Smooth muscle cell of the umbilical artery (primary cell): ENCODE measurements at places on chromosomes 5 and 9. TPM values are rescaled to one million over a fixed set of nuclear protein-coding genes. Genes with fewer than 3 reads are reported as not detected.

Gene KIF20A
- 3.9 and 27.8 TPM in 2 replicates for total RNA-seq

Gene ADAMTSL1
- 151 and 531 TPM in 2 replicates for total RNA-seq

Gene WNT8A
- not detected in 2 replicates for total RNA-seq

Gene SH2D3C
- total RNA-seq: 0.18 and 0.30 TPM in 2 replicates

Gene AFAP1L1
- 1.5 and 3.4 TPM in 2 replicates for total RNA-seq

Gene DIRAS2
- total RNA-seq: 0.78 and 3.6 TPM in 2 replicates

Gene KIF4B
- 0.09 TPM in 1 of 2 replicates, not detected in the other for total RNA-seq

Gene VAV2
- 14.8 and 32.8 TPM in 2 replicates for total RNA-seq

Gene FOXI1
- not detected in 2 replicates for total RNA-seq

Gene ZNF883
- 1.2 and 3.2 TPM in 2 replicates for total RNA-seq

Gene NFX1
- total RNA-seq: 22.0 and 32.8 TPM in 2 replicates

Gene FOXD4
- under 0.01 and 0.09 TPM in 2 replicates for total RNA-seq

Gene C5orf63
- total RNA-seq: 1.2 and 1.5 TPM in 2 replicates

Gene PTGDS
- total RNA-seq: 8.3 and 21.4 TPM in 2 replicates

Gene DOLPP1
- 10.1 and 11.0 TPM in 2 replicates for total RNA-seq

Gene ISL1
- total RNA-seq: 0.30 and 1.4 TPM in 2 replicates
